ENCODE measurements at places on chromosomes 16 and 17.

DNA sequence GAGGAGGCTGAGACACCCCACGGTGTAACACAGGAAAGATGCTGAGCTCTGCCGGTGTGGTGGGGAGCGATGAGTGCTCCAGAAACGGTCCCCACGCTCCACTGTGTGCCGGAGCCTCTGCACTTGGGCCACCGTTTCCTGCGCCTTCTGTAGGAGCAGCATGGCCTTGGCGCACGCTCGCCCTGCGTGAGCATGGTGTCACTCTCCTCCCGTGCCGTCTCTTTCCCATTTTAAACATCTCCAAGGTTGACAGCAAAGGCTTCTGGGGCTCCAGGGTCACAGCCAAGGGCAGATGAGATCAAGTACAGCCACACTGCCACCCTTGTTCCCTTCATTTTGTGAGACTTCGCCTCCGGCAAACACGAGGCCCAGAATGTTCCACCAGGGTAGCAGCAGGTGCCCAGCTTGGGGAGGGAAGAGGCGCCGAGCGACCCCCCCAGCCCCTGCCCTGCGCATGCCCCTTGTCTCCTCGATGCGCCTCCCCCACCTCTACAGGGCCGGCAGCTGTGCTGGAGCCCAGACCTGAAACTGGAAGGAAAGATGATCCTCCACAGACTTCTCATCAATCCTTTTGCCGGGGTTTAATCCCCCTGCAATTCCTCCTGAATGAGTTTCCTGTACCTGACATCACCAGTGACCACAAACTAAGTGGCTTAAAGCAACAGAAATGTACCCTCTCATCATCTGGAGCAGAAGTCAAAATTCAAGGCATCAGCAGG, 19.9 kb upstream of the OSGIN1 start:
- no peak for DNase-seq

DNA sequence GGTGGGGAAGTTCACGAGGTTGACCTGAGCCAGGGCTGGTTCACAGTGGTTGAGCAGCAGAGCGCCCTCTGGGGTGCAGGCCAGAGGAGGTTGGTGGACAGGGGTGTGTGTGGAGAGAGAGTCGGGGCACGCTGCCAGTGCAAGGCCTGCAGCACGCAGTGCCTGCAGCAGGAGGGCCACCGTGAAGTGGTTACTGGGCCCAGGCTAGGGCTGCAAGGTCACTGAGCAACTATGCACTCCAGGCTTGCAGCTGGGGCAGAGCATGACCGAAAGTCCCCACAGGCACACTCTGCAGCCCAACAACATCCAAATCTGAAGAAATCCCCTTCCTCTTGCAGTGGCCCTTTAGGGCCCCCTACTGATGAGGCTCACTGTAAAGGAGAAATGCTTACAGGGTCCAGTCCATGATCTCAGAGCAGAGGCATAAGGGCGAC, 89.1 kb upstream of the NOL11 start:
- no peak for DNase-seq

DNA sequence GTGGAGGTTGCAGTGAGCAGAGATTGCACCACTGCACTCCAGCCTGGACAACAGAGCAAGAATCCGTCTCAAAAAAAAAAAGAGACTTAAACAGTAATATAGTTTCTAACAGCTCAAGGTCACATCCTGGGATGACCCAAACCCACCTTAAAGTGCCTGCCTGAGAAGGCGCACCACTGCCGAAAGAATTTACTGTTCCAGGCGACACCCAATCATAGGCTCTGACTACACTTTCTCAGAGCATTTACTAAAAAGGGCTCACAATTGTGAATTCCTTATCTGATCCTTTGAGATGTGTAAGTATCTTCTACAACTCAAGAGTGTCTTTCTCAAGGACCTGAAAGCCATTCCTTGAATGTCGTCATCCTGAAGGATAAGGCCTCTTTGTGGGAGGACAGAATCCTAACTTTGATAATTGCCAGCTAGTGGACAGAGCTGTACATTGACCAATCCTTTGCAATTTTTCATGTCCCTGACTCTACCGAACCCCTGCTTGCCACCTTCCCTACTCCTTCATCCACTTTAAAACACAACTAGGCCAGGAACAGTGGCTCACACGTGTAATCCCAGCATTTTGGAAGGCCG, 2.6 kb upstream of the ST3GAL2 start:
- no peak for DNase-seq

GRCh38 chr16:83266848-83267553, 540.8 kb upstream of the HSBP1 start:
- DNase-seq: no peak

- DNase-seq: no peak
Measured at GRCh38 chr17:80779961-80780380, 211.7 kb upstream of the CHMP6 start.
